ENCODE measurements at places on chromosomes 3 and 15. TPM values are rescaled to one million over a fixed set of nuclear protein-coding genes. Genes with fewer than 3 reads are reported as not detected.

STAB1 gene
- 1.1 TPM for total RNA-seq

TIPIN gene
- total RNA-seq: 12.9 TPM

MEIS2 gene
- 63.4 TPM for total RNA-seq

MESP1 gene
- total RNA-seq: under 0.01 TPM

SAMD7 gene
- not detected for total RNA-seq

ZNF445 gene
- 13.1 TPM for total RNA-seq

LARP6 gene
- total RNA-seq: 104 TPM

PPP1R14D gene
- not detected for total RNA-seq

IGSF10 gene
- 1.6 TPM for total RNA-seq

C3orf33 gene
- 2.9 TPM for total RNA-seq

IGF1R gene
- 59.5 TPM for total RNA-seq

TNFAIP8L3 gene
- 6.6 TPM for total RNA-seq

DZIP3 gene
- total RNA-seq: 14.2 TPM

GOLGA6A gene
- total RNA-seq: not detected

IFT80 gene
- 63.7 TPM for total RNA-seq

ATP13A5 gene
- not detected for total RNA-seq

RTP1 gene
- total RNA-seq: not detected

EAF1 gene
- 25.4 TPM for total RNA-seq

FOXL2NB gene
- total RNA-seq: not detected

GPR15 gene
- not detected for total RNA-seq

TEX55 gene
- not detected for total RNA-seq

GOLGA8T gene
- not detected for total RNA-seq

LMCD1 gene
- 175 TPM for total RNA-seq

DPPA4 gene
- not detected for total RNA-seq

CLRN1 gene
- total RNA-seq: not detected

OCA2 gene
- total RNA-seq: not detected

ALDH1A3 gene
- total RNA-seq: 604 TPM

SNX33 gene
- 22.1 TPM for total RNA-seq

NT5DC2 gene
- 227 TPM for total RNA-seq

SPRED1 gene
- total RNA-seq: 57.9 TPM

KBTBD12 gene
- total RNA-seq: not detected

MUC4 gene
- not detected for total RNA-seq

AGBL1 gene
- not detected for total RNA-seq

PLA1A gene
- 0.32 TPM for total RNA-seq

CNTN3 gene
- total RNA-seq: 0.97 TPM

PSTPIP1 gene
- total RNA-seq: not detected

STARD9 gene
- total RNA-seq: 2.7 TPM

KBTBD13 gene
- not detected for total RNA-seq

FGF7 gene
- 342 TPM for total RNA-seq

C2CD4B gene
- total RNA-seq: not detected

LRRIQ4 gene
- total RNA-seq: not detected

PPM1L gene
- 0.89 TPM for total RNA-seq

PARP9 gene
- total RNA-seq: 10.1 TPM

TGM5 gene
- total RNA-seq: not detected

CHDH gene
- not detected for total RNA-seq

IL5RA gene
- total RNA-seq: not detected

GABRR3 gene
- not detected for total RNA-seq

CD200R1L gene
- total RNA-seq: not detected

MOBP gene
- not detected for total RNA-seq

IQCF6 gene
- not detected for total RNA-seq

C2CD4A gene
- not detected for total RNA-seq

SLC24A5 gene
- not detected for total RNA-seq

All from smooth muscle cell of the umbilical artery (primary cell).